Sigmoid colon (tissue), 7 donors: ENCODE measurements at places on chromosomes 12 and 14. TPM values are rescaled to one million over a fixed set of nuclear protein-coding genes. Genes with fewer than 3 reads are reported as not detected.

The KLRF1 gene
- 2.1 TPM for total RNA-seq

The BCL2L14 gene
- not detected for total RNA-seq

The ZDHHC22 gene
- 0.49 TPM for total RNA-seq

The BEGAIN gene
- 0.68 TPM for total RNA-seq

The STAC3 gene
- total RNA-seq, result 2.8 TPM

The ERBB3 gene
- total RNA-seq, result 20.5 TPM

The RNASE3 gene
- total RNA-seq, result not detected

The BATF gene
- not detected for total RNA-seq

The KRT7 gene
- total RNA-seq, result not detected

The CCDC184 gene
- 3.3 TPM for total RNA-seq

The MANSC4 gene
- not detected for total RNA-seq

The SMIM41 gene
- total RNA-seq, result 0.41 TPM

DNA sequence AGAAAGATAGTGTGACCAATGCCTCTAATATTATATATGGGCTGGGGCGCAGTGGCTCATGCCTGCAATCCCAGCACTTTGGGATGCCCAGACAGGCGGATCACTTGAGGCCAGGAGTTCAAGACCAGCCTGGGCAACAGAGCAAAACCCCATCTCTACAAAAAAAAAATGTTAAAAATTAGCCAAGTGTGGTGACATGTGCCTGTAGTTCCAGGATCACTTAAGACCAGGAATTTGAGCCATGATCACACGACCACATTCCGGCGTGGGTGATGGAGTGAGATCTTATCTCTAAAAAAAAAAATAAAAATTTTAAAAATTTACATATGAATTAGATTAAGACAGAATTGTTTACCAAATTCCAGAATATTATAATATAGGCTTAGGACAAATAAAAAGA lies 12.0 kb downstream of the TM7SF3 start:
- no peak for DNase-seq

GRCh38 chr12:130169256-130169655 lies 7.0 kb downstream of the FZD10 start:
- DNase-seq, result no peak

- no peak for DNase-seq
These were observed 381.0 kb downstream of the DPF3 start for GRCh38 chr14:72512925-72513324.

GRCh38 chr12:58889557-58889956 lies 30.7 kb downstream of the LRIG3 start:
- no peak for DNase-seq

- DNase-seq, result no peak
These were observed 982 bp downstream of the BCL7A start for GRCh38 chr12:122022393-122023338.

- no peak for DNase-seq
These were observed 124.1 kb upstream of the RBM19 start for GRCh38 chr12:114090211-114090610.

- peak; percentile 73 for DNase-seq
These were observed 34.1 kb downstream of the TMCC3 start for GRCh38 chr12:94616203-94616729.

GRCh38 chr12:64160711-64161060 lies 61.4 kb downstream of the KICS2 start:
- no peak for DNase-seq

- DNase-seq, result no peak
These were observed 116.4 kb downstream of the EML1 start for GRCh38 chr14:99909513-99910064.

DNA sequence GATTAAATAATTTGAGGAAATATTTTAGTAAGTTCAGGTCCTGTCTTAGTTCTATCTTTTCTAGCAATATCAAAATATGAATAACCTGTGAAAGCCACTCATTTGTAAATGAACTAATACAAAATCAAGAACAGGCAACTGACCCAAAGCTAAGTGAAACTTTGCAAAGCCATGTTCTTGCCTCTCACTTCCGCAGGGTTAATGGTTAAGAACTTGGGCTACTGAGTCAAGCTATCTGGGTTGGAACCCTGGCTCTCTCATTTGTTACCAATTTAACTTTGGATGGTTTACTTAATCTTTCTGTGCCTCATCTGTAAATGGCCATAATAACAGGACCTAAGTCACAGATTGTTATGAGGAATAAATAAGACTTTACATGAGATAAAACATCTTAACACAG lies 2.8 kb downstream of the KIF21A start:
- DNase-seq, result no peak

GRCh38 chr12:131055093-131055465 lies 101.4 kb downstream of the ADGRD1 start:
- peak; percentile 20 for DNase-seq

- DNase-seq, result no peak
These were observed 23.3 kb downstream of the PDZRN4 start for GRCh38 chr12:41211448-41211847.

GRCh38 chr12:52579468-52580465 lies 6.1 kb upstream of the KRT74 start:
- DNase-seq, result peak; percentile 39

- DNase-seq, result no peak
These were observed 37.7 kb downstream of the YLPM1 start for GRCh38 chr14:74800780-74801179.

DNA sequence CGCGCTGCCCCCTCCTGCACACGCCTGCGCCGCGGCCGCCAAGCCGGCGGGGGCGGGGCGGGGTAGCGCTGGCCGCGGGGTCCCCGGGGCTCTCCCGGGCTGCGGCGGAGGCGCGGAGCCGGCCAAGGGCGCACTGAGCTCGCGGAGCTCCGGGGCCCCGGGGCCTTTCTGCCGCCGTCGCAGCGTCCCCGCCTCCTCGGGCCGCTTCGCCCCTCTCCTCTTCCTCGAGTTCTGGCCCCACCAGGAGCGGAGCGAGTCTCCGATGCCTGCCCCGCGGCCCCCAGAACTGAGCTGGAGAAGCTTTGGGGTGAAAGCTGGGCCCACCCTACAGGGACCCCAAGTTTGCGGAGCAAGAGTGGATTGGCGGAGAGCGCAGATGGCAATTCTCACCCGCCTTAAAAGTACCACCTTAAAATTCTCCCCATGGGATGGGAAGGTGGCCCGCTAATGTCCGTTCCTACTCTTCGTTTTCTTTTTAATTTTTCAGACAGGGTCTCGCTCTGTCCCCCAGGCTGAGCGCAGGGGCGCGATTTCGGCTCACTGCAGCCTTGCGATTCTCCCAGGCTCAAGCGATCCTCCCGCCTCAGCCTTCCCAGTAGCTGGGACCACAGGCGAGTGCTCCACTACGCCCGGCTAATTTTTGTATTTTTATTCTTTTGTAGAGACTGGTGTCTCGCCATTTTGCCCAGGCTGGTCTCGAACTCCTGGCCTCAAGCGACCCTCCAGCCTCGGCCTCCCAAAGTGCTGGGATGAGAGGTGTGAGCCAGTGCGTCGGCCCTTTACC lies 129.6 kb downstream of the NDUFA12 start:
- DNase-seq, result no peak

DNA sequence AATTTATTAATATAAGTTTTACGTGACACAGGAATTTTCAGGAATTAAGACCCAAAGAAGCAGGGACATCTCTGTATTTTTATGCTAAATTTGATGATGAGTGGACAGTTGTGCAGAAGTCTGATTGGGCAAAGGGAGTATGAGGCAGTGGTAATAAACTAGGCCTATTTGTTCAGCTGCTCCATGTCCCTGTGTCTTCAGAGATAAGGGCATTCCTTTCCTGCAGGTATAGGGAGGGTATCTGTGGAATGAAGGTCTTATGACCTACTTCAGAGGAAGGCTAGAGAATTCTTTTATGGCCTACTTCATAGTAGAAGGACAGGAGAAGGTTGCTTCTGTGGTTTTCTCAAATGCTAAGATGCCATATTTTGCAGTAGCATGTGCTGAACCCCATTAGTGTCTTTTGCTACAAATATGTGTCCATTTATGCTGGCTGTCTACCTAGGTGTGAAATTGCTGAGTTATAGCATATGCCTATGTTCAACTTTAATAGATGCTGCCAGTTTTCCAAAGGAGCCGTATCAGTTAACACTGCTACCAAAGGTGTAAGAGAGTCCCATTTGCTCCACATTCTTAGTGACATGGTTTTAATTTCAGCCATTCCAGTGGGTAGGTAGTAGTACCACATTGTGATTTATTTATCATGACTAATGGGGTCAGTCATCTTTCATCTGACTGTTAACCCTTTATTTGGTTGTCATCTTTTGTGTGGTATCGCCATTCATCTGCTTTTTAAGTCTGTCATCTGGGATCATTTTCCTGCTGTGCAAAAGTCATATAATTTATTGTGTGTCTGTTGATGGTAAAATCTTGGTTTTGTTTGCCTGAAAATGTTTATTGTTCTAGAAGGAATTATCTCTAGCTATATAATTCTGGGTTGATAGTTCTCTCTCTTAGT lies 410.7 kb upstream of the RGS6 start:
- no peak for DNase-seq

DNA sequence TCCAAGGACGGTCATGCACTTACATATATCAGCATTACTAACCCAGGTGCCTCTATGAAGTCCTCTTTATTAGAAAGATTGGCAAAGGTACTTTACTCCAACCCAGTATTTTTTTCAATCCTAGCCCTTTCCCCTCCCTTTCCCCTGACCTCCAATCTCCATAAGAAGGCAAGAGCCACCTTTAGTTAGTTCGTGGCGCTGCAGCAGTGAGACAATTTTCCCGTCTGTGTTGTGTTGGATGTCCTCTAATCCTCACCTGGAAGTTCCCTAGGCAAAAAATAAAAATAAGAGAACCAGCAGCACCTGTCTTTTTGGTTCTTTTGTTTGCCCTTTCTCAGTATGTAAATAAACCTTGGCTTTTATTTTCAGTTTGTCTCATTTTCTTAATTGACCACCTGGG lies 439.6 kb upstream of the LRFN5 start:
- DNase-seq, result no peak

DNA sequence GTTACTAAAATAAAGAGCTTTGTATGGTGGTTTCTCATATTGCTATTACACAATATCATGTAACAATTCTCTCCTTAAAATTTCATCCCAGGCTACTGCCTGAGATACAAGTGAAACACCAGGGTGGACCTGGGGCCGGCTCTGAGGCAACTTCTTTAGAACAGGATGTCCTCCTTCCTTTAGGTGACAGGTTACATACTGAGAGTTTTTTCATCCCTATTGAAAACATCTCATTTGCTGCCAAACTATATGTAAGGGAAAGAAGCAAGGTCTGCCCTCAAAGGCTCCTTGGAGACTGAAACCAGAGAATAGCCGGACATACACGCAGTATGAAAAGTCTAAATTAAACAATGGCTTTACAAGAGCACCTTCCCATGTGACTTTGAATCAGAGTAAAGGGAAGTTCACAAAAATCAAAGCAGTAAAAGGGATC lies 139.9 kb downstream of the DUSP6 start:
- peak; percentile 71 for DNase-seq

- no peak for DNase-seq
These were observed 26.9 kb downstream of the TEP1 start for GRCh38 chr14:20386276-20386855.

DNA sequence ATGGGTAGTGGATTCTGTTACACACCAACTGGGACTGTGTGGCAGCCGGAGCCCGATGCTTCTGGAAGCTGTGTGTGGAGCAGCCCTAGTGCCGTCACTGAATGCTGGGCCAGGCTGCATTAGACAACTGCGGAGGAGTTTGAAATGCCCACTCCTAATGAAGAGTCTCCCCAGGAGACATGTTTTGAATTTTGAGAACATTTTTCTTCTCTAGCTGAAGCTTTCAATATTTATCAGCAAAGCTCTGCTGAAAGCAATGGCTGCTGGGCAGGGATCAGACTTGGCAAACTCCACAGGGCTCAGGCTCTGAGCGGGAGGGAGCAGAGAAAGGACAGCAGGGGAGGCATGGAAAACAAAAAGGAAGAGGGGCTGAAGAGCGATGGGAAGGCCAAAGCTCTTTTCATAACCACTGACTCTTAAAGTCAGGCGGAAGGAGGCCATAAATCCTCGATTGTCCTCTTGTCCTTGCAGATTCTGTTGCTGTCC lies 189.1 kb downstream of the MON2 start:
- no peak for DNase-seq

- no peak for DNase-seq
These were observed 18.0 kb downstream of the MFAP5 start for GRCh38 chr12:8644345-8645248.

GRCh38 chr14:101193845-101194372 lies 290.4 kb upstream of the RTL1 start:
- DNase-seq, result peak; percentile 53

- DNase-seq, result no peak
These were observed 41.6 kb downstream of the TRHDE start for GRCh38 chr12:72313806-72314205.

DNA sequence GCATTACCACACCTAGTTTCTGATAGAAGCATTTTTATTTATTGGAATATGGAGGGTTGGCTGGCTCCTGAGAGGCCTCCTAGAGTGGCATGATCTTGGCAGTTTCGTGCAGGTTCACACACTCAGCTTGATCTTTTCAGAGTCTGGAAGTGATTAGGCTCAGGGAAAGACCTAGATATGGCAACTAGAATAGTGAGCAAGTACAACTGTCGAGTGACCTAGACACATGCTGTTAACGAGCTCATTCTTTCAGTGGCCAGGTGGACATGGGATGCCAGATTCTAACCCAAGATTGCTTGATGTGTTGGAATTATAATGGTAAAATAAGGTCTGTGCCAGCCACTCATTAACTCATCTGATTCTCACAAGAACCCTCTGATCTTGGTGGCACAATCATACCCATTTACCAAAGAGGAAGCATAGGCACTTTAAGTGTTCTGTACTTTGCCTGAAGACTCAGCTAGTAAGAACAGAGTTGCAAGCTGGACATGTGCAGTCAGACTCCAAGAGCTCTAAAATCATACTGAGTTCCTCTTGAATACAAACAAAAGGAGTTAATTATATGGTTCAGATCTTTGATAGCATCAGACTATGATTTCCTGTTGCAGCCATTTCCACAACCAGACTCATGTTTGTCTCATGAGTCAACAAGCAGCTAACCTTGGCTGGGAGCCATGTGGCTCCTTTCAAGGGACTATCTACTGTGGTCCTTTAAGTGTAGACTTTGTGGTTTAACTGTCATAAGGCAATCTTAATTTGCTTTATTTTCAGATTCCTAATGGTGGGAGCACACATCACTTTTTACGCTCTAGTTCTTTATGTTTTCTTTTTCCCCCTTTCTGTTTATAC lies 144.2 kb downstream of the PLEKHA5 start:
- peak; percentile 78 for DNase-seq

- DNase-seq, result no peak
These were observed 96.3 kb downstream of the GALC start for GRCh38 chr14:87896393-87897380.

DNA sequence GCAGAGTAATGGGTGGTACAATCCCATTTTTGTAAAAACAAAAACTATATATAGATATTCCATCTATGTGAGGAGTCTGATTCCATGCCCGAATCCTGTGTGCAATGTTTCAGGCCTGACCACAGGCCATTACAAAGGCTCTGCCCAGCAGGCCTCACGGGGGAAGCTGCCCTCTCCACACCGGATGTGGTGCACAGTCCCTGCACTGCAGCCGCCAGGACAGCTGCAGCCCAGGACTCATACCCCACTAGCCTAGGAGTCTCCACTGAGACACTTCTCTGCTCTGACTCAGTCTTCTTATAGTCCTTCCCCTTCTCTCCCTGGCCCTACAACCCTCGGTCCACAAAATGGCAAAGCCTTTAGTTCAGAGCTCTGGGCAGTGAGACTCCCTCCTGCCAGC lies 190.4 kb downstream of the PPM1H start:
- no peak for DNase-seq

- DNase-seq, result no peak
These were observed 687 bp upstream of the RPS29 start for GRCh38 chr14:49586673-49587460.

- DNase-seq, result no peak
These were observed 15.3 kb downstream of the AREL1 start for GRCh38 chr14:74697543-74697942.

- DNase-seq, result no peak
These were observed 79.2 kb upstream of the RBM19 start for GRCh38 chr12:114045349-114045748.
